NCI-H345 (cell line): ENCODE measurements at places on chromosomes 7 and 10.

- DNase-seq = no peak
These were observed 32.2 kb upstream of the ZNF716 start for GRCh38 chr7:57417736-57418135.

DNA sequence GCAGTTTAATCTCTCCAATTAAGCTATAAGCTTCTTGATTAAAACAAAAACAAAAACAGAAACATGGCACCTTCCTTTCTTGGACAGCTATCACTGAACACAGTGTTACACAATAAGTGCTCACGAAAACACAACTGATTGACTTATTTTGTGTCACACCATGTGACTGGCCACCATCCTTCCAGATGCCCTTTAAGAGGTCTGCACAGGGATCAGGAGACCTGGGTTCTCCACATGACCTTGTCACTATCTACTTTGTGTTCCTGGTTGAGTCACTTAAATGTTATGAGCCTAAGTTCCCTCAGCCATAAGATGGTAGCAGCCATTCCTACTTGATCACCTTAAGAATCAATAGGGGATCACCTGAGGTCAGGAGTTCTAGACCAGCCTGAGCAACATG, 120.1 kb downstream of the HIPK2 start:
- no peak for DNase-seq

DNA sequence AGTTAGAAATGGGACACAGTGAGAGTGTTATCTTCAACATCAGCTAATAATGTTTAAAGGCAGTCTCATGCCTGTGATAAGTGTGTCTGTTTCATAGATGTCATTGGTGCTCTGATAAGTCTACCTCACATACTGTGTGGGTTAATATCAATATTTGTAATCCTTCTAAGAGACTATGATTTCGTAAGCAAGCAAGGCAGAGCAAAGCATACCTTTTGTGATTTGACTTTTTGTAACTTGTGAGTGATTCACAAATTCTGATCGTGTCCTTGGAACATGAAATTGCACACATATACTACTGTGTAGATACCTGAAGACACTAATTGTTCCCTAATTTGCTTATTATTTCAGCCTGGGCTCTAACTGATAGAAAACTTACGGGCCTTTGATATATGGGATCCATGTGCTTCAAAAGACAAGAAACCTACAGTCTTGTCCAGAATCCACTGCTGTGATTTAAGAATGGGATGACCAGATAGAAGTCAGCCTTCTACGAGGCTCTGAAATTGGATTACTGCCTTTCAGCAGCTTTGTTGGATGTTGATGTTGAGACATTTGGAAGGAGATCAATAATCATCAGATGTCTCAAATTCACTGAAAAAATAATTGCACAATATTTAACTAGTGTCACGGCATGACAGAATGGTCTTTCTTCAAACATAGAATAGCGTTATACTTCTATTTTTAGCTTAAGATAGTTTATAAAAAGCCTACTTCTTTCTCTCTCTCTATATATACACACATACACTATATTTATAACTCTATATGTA, 63.2 kb upstream of the KLF6 start:
- no peak for DNase-seq

DNA sequence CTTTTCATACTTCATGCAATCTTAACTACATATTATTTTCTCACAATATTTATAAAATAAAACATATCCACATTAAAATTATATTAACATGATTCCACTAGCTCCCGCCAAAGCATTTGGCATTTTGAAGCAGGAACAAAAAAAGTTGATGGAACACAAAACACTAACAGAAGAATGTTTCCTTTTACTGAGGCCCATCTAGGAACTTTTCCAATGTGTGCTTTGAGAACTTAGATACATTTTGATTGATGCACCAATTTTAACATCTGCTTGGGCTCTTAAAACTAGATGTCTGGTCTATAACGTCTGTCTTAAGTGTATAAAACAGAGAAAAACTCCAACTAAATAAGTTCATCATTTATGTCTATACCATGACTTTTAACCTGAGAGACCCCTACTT, 1214.8 kb downstream of the SORCS1 start:
- no peak for DNase-seq

- no peak for DNase-seq
These were observed 454.6 kb downstream of the PTPRN2 start for GRCh38 chr7:158133057-158133456.

GRCh38 chr7:147044941-147045340, 928.3 kb downstream of the CNTNAP2 start:
- DNase-seq = no peak

DNA sequence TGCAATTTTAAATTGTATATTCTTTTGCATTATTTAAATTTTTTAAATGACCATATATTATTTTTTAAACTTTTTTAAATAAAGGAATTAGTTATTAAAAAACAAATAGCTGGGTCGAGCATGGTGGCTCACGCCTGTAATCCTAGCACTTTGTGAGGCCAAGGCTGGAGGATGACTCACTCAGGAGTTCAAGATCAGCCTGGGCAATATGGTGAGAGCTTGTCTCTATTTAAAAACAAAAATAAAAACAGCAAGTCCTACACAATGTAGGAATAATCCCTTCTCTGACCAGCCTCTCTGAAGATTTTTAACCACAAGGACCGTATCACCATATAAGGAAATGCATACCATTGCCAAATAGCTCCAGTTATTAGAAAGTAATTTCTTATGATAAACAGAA, 19.6 kb downstream of the NOC3L start:
- DNase-seq = no peak

- DNase-seq = no peak
These were observed 62.7 kb downstream of the C10orf120 start for GRCh38 chr10:122636953-122637352.

- DNase-seq = no peak
These were observed 138.2 kb upstream of the TMEM229A start for GRCh38 chr7:124171068-124171467.

GRCh38 chr7:82109288-82109687, 334.3 kb downstream of the CACNA2D1 start:
- DNase-seq = no peak

DNA sequence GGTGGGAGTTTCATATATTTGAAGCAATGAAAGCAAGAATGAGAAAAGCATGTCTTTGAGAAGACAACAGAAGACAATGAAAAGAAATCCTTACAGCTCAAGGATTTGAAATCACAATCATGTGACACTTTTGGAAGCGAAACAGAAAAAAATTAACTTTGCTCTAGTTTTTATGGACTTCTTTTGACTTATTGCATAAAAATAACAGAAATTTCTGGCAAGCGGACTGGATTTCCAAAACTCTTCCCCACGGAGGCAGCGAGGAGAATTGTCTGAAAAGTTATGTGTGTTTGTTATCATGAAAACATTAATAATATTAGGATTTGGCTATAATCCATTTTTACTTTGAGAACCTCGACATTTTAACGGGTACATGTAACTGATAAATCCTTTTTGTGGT, 223.3 kb downstream of the LRMDA start:
- no peak for DNase-seq

DNA sequence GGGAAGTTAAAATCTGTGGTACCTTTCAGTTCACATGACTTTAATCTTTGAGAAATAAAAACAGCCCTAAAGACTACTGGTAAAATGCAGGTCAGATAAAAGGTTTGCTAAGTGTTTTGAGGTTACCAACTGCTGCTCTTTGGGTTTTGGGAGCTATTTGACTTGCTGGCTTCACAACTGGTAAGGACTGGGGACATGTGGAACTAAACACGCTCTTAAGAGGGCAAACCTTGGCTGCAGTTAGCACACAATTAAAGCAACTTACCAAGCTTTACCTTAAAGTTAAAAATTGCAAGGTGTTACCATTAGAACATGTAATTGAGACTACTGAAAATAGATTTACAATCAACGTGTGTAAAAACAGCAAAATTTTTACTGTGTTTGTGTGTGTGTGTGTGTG, 220.2 kb downstream of the PHF14 start:
- no peak for DNase-seq

DNA sequence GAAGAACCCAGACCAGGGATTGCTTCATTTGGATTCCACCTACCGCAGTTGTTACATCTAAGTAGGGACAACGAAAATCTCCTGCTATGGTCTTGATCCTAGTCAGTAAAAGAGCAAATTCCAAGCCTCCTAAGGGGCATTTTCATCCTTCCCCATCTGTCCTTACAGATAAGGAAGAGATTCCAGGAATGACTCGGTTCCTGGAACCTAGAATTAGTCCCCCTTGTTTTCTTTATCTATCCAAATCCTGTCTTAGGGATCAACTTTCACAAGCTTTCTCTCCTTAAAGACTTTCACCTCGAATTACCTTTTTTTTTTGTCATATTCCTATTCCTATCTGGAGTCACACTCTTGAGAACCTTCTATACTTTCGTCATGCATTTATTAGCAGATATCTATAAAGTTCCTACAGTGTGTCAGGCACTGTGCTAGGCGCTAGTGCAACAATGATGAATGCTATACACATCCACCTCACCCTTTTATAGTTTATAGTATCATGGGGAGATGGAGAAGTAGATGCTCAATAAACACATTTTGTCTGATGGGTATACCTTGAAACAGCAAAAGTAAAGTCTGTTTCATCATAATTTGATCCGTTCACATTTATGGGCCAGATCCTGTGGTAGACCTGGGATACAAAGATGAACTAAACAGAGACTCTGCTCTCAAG, 39.2 kb downstream of the LAMB4 start:
- no peak for DNase-seq

DNA sequence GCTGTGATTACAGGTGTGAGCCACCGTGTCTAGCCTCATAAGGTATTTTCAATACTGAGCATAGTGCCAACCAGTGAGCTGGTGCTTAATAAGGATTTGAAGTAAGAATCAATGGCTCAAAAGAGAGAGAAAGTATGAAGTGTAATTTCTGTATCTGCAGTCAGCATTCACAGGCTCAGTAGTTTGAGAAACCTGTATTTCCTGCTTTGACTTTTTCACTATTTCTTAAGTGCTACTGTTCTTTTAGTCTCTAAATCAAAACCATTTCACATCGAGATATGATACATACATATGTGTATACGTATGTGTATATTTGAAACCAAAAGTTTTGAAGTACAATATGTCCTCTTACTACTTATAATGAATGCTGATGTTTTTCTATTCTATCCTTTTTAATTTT, 189.9 kb downstream of the PPP1R9A start:
- DNase-seq = no peak

DNA sequence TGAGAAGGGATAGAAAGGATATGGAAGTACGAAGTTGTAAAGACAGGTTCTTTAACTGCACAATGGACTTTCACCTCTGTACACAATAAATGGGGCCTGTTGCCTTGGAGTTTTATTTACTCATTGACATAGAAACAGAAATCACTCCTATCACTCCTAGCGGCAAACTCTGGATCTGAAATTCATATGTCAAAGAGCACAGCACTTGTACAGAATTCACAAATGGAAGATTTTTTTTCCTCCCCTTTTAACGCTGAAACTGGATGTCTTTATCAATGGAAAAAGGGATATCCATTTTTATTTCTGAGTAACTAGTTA, 18.2 kb downstream of the NT5C3A start:
- no peak for DNase-seq

DNA sequence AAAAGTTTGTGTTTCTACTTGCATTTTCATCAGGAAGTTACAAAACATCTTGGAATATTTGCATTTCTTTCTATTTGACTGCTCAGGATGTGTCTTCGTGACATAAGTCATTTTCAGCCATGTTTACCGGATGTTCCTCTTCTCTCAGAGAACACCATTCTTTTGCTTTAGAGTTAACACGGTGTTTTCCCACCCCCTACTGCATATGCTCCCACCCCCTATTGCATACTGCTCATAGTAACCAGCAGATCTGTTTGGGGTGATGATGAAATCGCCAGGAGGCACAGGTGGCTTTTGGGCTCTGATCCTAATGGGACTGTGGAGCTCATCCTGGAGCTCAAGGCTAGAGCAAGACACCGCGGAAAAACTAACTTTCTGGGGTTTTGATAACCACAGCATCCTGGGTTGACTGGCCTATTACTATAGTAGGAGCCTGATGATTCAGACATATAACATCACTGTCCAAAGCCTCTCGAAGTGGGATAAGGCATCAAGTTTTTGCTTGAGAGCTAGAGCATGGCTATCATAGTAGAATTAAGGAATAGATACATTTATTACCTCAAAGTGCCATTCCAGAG, 65.1 kb upstream of the BET1 start:
- no peak for DNase-seq
